ENCODE measurements at places on chromosomes 12 and 14. TPM values are rescaled to one million over a fixed set of nuclear protein-coding genes. Genes with fewer than 3 reads are reported as not detected.
A peak's percentile ranks its signal among the peaks of the same experiment; 100 is the strongest.

DNA sequence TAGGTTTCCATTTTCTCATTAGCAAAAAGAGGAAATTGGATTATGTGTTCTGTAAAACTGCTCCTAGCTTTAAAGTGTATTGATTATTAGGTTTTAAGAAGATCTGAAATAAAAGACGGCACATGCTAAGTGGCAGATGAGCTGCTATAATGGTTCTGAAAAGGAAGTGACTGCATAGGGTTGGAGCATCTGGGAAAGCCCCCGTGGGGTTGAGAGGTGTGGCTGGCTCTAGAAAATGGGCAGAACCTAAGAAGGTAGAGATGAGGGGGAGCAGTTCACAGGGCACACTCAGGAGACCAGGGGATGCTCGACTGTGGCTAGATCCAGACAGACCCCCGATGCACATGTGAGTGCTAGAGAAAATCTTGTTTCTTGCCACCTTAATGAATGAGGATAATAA is 1.9 kb downstream of the IFNG-AS1 start:
- DNase-seq = no peak

DNA sequence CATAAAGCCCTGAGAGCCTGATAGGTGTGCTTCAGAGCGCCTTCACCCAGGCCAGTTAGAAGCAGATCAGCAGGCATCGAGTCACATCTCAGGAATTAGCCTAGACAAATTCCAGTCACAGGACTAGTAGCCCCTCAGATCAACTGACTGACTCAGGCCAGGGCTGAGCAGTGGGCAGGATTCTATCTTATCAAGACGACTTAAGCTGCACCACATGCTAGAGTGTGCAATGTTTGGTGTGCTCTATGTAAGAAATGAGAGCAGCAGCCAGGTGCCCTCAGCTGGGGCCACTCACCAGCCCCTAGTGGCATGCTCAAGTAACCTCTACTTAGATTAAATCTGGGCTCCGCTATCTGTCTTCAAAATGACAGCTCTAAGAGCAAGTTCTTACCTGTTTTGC is 19.7 kb upstream of the NGB start:
- no peak for DNase-seq

- DNase-seq = no peak
Measured at GRCh38 chr14:50101417-50101816, 15.0 kb downstream of the VCPKMT start.

DNA sequence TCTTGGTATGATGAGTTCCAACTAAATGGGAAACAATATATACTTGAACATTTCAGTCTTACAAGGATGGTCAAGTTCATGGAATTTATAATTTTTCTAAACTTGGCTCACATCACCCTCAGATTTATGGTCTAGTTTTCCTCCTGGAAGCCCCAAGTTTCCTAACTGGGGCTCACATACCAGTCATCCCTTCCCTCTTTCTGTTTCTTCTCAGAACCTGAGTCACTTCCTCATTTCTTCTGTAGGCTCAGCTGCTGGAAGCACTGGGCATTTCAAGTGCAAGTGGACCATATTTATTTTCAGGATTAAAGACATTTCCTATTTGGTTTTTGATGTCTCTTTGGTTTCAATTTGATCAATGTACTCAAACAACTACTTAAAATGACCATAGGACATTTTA is 55.4 kb downstream of the GRIP1 start:
- no peak for DNase-seq

DNA sequence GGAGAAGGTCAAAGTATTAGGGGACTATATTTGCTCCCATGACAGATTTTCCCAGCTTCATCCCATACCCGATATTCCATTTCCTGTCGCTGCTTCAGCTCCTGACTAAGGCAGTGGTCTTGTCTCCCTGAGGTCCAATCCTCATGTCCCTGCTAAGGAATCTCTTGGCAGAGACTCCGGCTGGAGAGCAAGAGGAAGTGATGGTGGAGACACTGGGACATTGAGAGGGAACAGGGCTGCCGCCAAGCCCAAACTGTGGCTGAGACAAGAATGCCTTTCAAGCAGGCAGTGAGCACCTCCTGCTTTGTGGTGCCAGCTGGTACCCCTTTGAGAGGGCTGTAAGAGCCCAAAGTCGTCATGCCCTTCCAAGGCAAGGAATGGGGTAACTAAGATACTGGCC is 5.5 kb downstream of the SP7 start:
- no peak for DNase-seq

DNA sequence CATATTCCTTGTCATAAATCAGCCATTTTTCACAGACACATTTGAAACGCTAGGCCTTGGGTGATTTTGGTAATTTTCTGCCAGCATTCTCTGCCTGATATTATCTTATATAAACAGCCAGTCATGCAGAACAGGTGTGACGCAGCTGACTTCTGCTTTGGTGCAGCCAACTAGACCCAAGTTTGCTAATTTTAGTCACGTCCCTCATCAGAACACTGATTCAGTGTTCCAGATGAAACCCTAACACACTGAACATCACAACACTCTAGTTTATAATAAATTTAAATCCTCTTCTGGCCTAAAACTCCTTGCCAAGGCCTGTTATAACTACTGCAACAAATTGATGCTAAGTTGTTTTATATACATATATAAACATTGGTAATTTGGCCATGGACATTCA is 386.1 kb downstream of the SEC23A start:
- DNase-seq = peak; percentile 79

DNA sequence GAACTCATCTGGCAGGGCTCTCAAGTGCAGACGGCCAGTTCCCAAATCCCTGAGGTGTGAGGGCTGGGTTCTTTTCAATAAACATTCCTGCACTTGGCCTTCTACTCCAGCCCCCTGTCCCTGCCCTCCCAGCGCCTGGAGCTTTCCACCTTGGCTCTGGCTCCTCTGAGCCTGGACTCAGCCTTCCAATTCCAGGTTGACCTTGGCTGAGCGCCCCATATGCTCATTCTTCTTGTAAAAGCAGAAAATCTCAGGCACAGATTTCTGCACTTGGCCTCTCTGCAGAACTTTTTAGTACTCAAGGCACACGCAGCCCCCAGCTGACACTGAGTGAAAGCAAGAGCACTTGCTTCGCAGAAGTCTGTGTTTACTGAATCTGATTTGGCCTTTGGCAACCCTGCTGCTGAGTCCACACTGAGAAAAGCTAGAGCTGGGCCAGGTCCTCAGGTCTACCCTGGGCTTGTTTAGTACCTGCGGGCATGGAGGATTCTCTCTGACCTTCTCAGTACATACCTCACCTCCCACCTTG is 222.7 kb downstream of the MSRB3 start:
- no peak for DNase-seq

DNA sequence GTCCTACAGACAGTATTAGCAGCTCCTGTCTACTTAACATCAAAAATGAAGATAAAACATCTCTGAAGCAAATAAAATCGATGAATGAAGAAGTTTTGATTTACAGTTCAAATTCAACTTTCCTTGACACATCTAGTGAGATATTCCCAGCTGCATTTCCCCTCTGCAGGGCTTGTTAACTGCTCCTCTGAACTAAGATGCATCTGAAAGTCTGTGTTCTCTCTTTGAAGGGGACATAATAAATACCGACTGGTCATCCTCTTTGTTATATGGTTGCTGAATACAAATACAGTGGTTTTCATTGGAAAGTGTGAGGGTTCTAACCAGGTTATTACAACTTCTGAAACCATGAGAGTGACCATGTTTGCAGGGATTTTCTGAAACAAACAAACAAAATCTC is 266.4 kb upstream of the SLC16A7 start:
- no peak for DNase-seq

GRCh38 chr14:57749267-57749666 is 116.6 kb downstream of the SLC35F4 start:
- DNase-seq = no peak

- no peak for DNase-seq
Measured at GRCh38 chr12:44717612-44718011, 158.5 kb downstream of the NELL2 start.

GRCh38 chr12:131137836-131138637 is 184.3 kb downstream of the ADGRD1 start:
- DNase-seq = no peak

- no peak for DNase-seq
Measured at GRCh38 chr12:124741211-124741610, 122.5 kb downstream of the SCARB1 start.

GRCh38 chr12:107243341-107243740 is 150.0 kb upstream of the CRY1 start:
- DNase-seq = no peak

DNA sequence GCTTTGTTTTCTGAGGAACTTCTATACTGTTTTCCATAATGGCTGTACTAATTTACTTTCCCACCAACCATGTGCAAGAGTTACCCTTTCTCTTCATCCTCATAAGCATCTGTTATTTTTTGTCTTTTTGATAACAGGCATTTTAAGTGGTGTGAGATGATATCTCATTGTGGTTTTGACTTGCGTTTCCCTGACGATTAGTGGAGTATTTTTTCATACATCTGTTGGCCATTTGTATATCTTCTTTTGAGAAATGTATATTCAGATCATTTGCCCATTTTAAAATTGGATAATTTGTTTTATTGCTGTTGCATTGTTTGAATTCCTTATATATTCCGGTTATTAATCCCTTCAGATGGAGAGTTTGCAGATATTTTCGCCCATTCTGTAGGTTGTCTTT is 10.2 kb upstream of the HMGA2 start:
- DNase-seq = no peak

DNA sequence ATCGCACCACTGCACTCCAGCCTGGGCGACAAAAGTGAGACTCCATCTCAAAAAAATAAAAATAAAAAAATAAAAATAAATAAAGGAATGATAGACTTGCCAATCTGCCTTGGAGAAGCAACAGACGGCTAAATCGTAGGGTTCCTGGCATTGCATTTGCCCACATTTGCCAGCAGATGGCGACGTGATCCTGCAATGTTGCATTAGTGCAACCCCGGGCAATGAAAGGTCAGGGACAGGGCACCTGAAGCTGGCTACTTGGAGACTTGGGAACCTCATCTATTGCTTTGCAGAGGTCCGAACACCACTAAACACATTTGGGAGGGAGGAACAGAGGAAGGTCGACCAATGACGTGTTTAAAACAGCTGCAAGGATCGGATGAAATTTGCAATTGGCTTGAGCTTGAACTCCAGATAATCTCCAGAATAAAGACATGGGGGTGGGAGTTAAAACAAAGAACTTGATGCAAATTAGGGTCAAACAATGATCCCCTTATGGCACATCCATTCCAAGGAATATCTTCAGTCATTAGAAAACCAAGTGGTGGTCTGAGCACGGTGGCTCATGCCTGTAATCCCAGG is 34.6 kb downstream of the SPRING1 start:
- DNase-seq = peak; percentile 72

DNA sequence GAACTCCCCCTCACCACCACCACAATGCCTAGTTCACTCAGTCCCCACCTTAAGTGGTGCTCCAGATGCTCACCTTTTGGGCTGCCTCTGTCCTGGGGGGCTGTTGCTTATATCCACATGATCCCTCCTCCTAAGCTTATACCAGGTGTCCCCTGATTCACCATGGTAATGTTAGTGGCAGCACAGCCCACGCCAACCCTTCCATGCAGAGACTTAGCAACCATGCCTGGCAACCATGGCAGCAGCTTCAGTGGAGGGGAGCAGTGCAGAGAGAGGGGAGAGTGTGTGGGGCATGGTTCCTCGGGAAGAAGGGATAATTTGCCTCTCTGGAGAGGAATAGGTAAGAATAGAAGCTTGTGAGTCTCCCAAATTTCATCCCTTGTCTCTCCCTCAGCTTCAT is 1.2 kb upstream of the DDN start:
- no peak for DNase-seq

- peak; percentile 86 for DNase-seq
Measured at GRCh38 chr12:102539651-102540553, 59.5 kb upstream of the IGF1 start.

DNA sequence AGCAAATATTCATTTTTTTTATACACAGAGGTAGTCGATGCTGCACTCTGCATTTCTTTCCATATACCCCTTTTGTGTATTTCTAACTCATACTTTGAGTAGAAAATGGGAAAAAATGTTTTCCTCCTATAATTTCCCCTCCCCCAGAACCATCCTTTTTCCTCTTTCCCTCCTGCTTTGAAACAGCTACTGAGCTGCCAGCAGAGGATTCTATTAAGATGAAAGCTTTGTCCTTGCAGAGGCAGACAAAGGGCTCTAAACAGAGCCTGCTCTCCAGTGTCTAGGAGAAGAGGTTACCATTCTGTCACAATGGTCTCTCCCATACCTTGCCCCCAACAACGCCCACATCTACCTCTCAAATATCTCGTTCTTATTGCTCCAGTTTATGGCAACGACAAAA is 74.6 kb upstream of the OSBPL8 start:
- no peak for DNase-seq

The RNF34 gene
- 26.1 TPM for total RNA-seq

The PDE3A gene
- total RNA-seq = 0.29 TPM

The SUSD6 gene
- 14.6 TPM for total RNA-seq

The DDX11 gene
- 23.7 TPM for total RNA-seq

Data from myocyte (in vitro differentiated cells).